ENCODE measurements at places on chromosomes 5 and 9.

DNA sequence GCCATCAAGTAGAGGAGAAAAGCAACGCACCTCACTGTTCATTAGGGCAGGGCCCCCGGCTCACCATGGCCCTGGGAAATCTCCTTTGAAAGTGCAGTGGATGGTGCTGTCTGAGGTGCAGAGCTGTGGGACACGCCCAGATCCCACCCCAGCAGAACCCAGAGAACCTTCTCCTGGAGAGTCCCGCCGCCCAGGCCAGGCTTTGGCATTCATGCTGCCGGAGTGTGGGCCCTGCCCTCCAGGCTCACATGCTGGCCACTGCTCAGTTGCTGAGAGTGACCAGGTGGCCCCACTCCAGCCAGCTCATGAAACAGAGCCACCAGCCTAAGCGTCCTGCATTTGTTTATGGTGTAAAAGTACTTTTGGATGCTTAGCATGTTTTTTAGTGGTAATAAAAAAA, 23.8 kb upstream of the LRRC14B start:
- DNase-seq = no peak

GRCh38 chr5:148887123-148887881, 60.9 kb downstream of the ADRB2 start:
- DNase-seq = no peak

DNA sequence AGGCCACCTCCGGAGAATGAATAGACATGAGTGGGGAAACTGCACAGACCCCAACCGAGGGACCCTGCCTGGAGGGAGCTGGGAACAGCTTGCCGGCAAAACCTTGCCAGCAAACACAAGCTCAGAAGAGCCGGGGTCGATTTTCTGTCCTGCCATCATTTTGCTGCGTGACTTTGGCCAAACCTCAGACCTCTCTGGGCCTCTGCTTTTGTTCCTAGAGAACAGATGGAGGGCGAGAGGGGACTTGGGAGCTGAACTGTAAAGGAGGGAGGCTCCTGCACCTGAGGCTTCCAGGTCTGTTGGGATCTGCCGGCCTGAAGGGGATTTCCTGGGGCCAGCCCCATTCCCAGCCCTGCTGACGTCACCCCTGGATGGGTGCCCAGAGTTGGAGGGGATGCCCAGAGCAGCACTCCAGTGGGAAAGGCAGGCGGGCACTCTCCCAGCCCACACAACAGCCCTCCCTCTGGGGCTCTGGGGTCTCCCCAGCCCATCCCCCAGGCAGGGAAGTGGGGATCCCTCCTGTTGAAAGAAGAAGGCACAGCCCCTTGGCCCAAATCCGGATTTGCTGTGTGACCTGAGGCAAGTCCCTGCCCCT, 40.4 kb upstream of the SYNPO start:
- no peak for DNase-seq

DNA sequence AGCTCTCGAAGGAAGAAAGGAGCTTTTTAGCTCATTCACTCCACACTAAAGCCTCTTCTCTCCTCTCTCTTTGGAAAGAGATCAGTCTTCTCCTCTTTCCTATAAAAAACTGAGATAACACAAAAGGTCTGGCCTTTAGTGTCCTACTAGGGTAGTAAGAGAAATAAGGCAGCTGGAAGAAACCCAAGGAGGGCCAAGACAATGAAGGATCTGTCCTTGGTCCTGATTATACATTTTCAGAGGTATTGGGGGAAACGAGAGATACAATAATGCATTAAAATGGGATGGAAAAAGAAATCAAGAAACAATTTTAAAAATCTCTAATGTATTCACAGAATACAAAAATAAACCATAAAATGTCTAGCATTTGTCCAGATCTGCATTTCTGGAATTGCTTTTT, 184.0 kb downstream of the SLF1 start:
- DNase-seq = no peak

GRCh38 chr5:44568519-44568918, 179.3 kb upstream of the FGF10 start:
- no peak for DNase-seq

DNA sequence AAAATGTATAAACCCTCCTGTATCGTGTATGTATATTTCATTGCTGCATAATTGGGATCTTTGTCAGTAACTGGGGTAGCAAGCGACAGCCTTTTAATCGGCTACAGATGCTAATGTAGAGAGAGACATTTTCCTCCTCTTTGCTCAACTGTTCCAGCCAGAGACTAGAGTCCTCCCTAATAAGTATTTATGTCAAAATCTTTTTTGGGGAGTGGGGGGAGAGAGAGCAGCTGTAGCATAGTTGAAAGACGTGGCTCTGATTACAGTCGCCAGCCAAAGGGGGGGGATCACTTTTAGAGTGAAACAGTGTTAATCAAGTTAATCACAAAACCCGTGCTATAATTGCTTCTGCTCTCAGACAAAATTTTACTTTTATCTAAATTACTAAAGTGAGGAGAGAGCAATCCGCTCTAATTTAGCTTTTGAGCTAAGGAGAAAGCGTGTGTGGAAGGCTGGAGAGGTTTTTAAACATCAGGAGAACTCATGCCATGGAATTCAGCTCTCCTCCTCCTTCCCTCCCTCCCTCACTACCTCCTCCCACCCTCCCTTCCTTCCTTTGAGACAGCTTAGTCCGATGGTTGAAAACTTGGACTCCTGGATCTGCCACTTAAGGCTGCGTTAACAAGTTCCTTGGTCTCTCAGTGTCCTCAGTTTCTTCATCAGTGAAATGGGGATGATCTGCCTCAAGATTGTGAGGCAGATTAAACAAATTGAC, 87.3 kb upstream of the ZNF618 start:
- DNase-seq = no peak

GRCh38 chr5:65190328-65191053, 291.2 kb downstream of the ADAMTS6 start:
- no peak for DNase-seq

- DNase-seq = no peak
These were observed 160.9 kb upstream of the PIK3R1 start for GRCh38 chr5:68054638-68055037.

- DNase-seq = no peak
These were observed 89.9 kb upstream of the FSD1L start for GRCh38 chr9:105357937-105358336.

DNA sequence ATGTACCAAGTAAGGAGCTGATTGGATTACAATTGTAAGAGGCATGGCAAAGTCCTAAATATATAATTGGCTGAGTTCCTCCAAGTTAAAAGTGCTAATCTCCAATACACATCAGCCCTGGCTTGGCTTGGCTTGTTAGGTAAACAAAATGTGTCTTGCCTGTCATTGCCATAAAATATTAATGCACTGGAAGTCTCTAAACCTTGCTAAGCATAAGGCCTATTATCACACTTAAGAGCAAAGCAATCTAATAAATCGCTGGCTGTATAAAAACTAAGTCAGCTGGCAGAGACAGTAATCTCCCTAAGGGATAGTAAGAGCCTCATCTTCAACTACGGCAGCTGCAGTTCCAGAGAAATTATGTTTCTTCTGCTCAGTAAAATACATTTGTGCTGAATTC, 418.6 kb upstream of the GRAMD2B start:
- DNase-seq = no peak

GRCh38 chr9:93646640-93647178, 70.3 kb downstream of the PHF2 start:
- no peak for DNase-seq

DNA sequence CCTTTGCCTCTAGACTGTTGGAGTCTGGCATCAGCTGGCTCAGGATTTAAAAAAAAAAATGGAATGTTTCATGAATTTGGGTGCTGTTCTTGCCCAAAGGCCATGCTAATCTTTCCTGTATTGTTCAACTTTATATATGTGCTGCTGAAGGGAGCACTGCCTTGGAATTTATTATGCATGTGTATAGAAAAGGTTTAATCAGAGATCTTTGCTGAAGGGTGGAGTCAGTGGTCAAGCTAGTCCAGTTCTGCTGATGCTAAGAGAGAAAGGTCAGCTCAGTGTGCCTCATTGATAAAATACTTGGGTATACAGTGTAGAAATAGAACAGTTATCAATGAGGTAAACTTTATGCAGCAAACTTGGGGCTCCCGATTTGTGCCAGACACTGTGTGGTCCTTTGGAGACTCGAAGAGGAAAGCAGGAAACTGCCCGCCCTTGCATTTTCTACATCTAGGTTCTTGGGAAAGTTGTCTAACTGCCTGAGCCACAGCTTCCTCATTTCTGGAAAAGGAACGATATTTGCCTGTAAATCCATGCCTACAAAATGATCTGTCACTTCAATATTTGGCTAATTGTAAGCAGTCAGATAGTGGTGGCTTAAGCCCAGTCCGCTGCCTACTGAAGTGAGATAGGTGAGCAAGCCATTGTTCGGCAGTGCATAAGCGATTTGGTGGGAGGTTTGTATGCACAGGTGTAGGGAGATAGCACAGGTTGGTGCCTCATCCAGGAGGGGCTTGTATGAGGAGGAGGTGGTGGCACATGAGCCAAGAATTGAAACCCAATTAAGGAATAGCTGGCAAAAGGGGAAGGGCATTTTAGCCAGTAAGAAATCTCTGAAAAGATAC, 29.2 kb upstream of the GTF2H2C start:
- no peak for DNase-seq

DNA sequence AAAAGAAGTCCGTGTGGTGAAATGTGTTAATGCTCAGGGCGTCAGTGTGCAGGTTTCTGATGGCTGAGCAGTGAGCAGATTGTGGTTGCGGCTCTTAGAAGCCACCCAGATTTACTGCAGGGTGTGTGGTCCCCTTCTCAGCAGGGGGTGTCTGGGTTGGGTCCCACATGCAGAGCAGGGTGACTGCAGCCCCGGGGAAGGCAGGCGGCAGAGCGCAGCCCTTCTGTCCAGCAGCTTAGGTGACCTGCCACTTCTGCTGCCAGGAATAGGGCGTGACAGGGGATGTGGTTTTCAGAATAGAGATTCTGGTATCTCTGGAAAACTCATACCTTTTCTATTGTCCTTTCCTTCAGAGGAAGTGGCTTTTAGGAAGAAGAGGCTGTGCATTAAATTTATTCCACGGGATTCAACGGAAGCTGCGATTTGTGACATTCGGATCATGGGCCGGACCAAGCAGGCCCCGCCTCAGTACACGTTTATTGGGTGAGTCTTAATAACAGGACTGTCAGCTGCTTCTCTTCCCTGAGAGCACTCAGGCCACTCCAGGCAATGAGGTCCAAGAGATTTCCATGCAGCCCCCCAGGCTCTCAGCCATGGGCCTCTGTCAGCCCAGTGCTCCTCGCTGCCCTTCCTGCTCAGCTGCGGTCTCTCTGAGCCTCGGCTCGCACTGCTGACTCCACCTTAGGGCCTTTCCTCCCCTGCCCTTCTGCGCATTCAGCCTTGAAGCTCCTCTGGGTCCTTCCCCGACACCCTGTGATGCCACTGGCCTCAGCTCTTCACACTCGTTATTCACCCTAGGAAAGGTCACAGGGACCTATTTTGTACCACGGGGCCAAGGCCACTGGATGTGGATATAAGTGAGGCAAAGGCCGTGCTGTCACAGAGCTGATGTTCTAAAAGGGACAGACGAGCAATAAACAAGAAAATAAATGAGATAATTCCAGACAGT, 65.4 kb downstream of the MVB12B start:
- DNase-seq = no peak

DNA sequence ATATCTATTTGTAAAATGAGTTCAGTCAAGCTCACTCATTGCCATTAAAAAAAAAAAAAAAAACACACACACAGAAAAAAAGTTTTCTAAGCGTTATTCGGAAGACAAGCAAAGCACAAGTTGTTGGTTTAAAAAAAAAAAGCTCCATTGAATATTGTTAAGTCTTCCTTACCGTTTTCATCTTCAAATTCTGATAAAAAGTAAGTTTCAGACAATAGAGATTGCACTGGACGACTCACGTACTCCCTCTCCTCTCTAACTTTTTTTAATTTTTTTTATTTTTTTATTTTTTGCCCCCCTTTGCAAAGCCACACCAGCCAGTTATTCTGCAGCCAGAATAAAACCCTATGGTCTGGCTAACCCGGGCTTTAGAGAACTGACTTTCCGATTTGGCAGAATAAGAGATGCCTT, 544 bp downstream of the ADAMTS6 start:
- DNase-seq = no peak

GRCh38 chr9:18489861-18490260, 15.9 kb downstream of the ADAMTSL1 start:
- DNase-seq = no peak

DNA sequence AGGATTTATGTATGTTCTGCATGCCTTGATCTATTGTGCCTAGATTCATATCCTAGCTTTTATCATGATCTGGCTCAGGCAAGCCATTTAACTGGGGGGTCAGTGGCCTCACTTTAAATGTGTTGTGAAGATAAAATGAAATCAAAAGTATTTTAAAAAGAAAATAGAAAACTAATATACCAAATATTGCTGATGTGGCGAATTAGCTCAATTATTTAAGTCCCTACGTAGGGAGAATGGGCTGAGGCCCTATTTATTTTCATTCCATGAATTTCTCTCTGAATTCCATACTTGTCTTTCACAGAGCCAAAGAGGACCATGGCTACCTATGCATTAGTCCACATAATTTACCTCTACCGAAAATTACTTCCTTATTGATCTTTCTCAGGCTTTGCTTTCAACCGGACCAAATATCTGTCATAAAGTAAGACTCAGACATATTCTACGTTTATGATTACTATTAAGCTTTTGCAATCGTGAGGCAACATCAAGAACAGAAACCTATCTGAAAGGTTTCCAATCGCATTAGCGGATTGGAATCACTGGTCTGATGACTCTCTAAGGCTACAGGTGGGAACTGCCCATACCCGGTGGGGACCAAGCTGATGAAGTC, 1.7 kb downstream of the MBLAC2 start:
- no peak for DNase-seq

- no peak for DNase-seq
These were observed 8.2 kb upstream of the GDNF start for GRCh38 chr5:37847978-37848425.

GRCh38 chr5:53008751-53009150, 19.6 kb downstream of the ITGA2 start:
- DNase-seq = no peak

DNA sequence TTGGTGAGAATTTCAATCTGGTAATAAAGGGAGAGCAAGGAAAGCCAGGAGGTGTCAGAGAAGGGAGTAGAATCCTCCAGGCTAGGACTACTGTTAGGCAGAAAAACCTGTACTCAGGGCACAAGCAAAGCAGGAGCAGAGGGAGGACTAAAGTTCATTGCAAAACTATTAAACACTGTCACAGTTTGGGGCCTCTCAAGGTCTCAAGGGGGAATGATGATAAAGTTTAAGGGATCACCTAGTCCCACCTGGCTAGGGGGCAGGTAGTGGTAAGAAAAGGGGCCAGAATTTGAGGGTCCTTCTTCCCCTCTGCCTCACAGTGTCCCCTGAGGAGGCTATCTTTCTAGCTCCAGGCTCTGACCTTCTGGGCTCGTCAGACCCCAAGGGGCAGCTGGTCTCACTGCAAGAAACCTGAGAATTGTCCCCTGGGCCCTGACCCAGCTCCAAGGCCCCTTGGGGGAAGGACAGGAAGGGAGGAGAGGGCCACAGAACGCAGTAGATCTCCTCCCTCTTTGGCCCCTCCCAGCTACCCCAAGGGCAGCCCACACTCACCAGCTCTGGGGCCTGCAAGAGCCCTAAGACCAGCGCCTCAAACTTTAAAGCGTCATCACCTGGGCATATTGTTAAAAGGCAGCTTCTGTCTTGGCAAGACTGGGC, 974 bp downstream of the CCDC69 start:
- no peak for DNase-seq
